Occipital lobe (tissue), 3 donors: ENCODE measurements at places on chromosomes 1 and 21. TPM values are rescaled to one million over a fixed set of nuclear protein-coding genes. Genes with fewer than 3 reads are reported as not detected.

DIP2A gene
- total RNA-seq: 26.8 TPM

DNA sequence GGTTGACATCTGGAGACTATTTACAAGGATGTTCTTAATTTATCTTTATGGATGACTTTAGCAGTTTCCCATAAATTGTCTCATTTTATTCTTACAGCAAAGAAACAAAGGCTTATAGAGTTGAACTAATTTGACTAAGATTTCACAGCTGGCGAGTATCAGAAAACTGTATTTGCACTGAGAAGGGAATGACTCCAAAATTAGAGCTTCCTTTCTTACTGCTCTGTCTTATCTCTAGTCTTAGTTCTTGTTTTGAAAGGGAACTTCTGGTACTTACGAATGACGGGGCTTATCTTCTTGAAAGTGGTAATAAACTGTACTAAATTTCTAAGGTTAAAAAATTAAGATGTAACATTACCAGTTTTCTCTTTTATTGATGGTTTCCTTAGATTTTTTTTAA lies 13.6 kb downstream of the CNST start:
- DNase-seq: no peak

GRCh38 chr1:111110197-111110899 lies 29.5 kb downstream of the DRAM2 start:
- no peak for DNase-seq

- peak; percentile 80 for DNase-seq
Observed at GRCh38 chr1:230713915-230714764, at the start of gene AGT. AGT (minus strand) TSS chr1:230714122; CDS start chr1:230710823, 3,299 bp downstream.

DNA sequence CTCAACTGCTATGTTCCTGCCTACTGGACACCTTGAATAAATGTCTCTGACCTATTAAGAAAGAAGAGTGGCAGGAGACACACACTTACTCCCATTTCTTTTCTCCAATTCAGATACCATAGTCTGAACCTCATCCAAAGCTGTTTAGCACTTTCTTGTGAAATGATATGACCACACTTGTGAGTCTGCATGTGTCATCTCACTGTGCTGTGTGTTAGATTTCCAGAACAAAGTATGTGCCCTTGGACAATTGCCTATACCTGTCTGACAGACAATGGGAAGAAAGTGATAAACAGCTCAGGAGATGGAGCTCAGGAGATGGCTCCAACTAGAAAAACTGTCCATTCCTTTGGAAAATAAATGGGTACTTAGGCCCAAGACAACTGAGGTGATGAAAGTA lies 48.4 kb downstream of the USP48 start:
- DNase-seq: no peak

GRCh38 chr1:210132582-210132981 lies 100.0 kb upstream of the SERTAD4 start:
- DNase-seq: no peak
